ENCODE measurements at places on chromosomes 11 and 22.

DNA sequence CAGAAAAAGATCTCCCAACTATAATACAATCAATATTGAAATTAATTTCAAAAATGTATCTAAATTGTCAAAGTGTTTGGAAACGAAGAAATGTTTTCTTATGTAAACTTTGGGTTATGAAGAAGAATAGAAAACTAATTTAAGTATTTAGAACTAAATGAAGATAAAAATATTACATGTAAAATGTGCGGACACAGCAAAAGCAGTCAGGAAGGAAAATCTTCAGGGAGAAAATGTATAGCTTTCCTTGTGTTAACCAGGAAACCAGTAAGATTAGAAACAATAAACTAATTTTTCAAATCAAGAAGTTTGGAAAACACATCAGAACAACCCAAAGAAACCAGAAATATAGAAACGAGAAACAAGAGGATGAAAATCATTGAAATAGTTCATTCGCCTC lies 466.5 kb downstream of the BRD1 start:
- DNase-seq: no peak

DNA sequence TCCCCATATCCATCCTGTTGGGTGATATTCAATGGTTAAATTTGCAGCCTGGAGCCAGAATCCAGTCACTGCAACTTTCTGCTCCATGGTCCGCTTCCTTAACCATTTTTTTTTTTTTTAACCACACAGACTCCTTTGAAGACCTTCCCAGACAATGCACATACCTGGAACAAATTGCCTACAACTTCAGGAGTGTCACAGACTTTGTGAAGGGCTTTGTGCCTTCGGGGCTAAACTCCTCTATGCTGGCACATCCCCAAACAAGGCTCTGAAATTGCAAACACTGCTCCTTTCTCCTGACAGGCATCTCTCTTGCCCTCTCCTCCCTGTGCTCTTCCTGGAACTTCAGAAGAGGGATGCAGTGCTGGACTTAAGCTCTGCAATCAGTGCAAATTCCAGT lies 40.6 kb downstream of the TENM4 start:
- no peak for DNase-seq

- no peak for DNase-seq
Observed at GRCh38 chr11:91717169-91717568, 507.4 kb upstream of the FAT3 start.

GRCh38 chr11:44968510-44968909 lies 17.8 kb upstream of the TP53I11 start:
- no peak for DNase-seq

- no peak for DNase-seq
Observed at GRCh38 chr11:9208726-9209501, 56.2 kb downstream of the DENND5A start.

DNA sequence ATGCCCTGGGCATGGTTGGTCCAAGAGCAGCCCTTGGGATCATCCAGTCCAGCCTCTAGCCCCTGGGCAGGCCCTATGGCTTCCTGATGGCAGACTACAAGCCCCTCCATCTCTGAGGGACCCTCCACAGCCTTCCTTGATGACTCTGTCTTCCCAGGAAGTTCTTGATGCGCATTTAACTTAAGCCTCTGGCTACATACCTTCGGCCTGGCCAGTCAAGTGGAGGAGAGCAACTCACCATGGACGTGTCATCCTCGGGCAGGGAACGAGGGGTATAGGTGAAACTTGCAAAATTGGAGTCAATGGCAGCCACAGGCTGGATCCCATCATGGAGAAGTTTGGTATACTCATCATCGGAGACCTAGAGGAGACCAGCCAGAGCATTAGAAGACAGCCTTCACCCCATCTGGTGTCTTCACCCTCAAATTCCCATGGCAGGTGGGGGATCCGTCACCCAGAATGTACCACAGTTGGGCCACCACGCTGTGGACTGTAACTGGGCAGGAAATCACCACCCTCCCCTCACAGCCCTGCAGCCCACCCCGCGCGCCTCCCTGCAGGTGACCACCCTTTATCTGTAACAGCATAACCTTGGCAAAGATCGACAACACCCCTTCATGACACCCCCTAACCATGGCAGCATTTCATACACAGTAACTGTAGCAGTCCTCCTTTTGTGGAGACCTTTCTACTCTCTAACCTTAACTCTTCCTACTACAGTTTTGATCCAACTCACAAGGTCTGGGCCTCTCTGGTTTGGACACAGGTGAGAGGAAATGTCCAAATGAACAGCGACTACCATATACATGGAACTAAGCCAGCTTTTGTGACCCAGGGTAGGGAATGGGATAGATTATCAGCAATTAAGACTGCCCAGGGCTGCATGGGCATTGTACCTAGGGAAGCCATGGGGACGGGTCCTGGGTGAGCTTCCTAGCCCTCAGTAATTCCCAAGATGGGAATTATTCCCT lies 91.7 kb downstream of the PDE2A start:
- DNase-seq: no peak
